ENCODE measurements at places on chromosomes 5 and 9.

DNA sequence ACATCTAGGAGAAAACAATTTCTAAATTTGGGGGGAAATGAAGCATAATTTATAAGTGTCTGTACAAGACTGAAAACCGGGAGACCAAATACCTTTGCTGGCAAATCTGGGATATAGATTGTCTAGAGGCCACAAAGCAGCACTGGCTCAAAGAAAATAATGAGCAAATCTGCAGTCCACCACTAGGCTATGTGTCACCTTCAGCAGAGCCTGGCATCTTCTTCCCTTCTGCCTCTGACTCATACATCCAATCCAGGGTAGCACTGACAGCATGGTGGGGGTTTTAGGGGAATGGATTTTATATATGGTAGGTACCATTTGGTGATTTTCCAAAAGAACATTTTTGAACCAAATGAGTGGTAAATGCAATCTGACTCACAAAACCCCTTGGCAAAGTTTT lies 12.8 kb downstream of the FAM81B start:
- DNase-seq = no peak

DNA sequence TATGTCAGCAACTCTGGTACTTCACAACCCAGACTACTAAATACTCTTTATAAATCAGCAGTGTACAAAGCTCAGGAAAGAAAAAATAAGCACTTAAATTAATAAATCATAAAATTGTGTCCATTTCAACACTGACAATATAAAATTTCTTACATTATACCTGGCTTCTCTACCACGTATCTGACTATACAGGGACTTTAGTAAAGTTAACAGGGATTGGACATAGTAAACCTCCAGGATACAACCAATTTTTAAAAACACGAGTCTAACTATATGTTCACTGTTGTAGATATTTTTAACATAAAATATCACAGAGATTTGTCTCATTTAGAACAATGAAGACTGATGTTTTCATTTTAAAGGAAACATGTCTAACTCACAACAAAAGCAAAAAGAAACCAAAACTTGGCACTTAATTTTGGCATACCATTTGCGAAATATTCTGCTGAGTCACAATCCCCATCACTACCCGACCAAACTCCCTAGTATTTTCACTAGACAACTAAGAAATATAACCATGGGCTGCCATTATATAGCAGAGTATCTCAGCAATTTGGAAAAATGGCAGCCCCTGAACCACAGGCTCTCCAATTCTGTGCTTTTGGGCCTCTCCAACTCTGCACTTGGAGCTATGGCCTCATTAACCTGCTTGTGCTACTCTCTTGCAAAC lies 14.4 kb downstream of the FAM169A start:
- DNase-seq = no peak

DNA sequence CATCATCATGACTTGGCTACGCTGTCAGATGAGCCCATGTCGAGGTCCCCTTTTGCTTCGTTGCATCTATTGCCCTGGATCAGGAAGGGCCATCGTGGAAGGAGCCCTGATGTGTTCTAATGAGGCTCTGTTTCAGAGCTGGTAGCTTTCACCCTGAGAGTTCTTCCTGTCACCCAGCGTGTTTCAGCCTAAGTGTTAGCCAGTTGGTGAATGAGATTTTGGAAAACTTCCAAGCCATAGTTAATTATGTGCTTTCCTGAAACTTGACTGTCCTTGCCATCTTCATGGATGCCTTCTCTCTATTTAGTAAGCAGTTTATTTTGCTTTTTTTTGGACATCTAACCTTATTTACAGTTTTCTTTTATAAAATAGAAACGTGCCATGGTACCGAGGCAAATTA lies 1695.4 kb upstream of the WWC1 start:
- no peak for DNase-seq

GRCh38 chr9:36017278-36017677 lies 19.4 kb upstream of the RECK start:
- no peak for DNase-seq

GRCh38 chr5:172455511-172456061 lies 1.3 kb upstream of the SH3PXD2B start:
- no peak for DNase-seq

DNA sequence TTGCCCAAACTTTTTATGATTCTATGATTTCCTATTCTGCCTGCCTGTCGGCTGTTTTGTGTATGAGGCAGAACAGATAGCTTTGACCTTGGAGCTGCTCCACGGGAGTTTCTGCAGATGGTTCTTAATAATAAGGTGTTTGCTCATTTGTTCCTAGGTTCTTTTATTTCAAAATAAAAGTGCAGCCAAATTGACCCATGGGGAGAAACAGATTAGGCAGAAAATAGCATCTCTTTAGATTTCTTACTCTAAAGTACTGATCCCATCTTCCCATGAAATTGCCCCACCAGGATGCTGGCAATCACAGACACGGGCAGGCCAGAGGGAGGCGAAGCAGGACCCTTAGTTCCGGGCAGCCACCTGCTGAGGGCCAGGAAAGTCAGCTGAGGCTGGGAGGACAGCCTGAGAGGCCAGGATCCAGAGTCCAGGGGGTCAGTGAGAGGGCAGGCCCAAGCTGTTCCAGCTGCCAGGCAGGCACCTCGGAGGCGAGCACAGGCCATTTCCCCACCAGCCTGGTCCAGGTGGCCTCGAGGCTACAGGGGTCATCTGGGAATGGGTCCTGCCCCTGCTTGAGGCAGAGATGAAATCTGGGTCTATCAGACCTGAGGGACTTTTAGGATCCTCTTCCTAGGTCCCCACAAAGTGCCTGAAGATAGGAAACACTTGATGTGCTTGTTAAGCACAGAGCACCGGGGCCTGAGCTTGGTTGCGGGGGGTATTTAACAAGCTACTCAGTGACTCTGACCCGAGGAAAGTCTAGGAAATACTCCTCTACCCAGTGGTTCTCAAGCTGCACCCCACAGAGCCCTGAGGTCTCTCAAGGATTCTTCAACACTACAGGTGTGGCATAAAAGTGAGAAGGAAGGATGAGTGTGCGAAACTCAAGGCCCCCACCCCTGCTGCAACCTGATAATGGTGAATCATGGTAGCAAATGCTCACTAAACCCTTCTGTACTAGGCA lies 145.4 kb downstream of the CMYA5 start:
- DNase-seq = no peak
